Stimulated activated CD8-positive, alpha-beta memory T cell treated with anti-CD3 and anti-CD28 coated beads, Interleukin-7, amount 100 ng/mL, for 1 hour (primary cell): ENCODE measurements at places on chromosomes 11 and 22.
A peak's percentile ranks its signal among the peaks of the same experiment; 100 is the strongest.

DNA sequence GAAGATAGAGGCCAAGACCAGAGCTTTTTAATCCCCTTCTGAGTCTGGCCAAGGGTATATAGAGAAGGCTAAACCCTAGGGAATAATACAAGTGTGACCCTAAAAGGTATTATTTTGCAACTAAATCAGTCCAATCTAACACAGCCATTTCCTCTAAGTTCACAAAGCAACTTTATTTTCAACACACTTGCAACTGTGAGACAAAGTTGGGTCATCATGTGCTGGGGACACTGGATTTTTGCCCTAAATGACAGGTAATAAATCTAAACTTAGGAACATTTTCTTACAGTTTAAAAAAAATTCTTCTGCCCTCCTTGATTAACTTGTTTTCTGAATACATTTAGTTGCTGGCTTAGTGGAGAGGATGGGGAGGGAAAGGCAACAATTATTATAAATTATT lies 78.3 kb downstream of the DDIAS start:
- DNase-seq: no peak

DNA sequence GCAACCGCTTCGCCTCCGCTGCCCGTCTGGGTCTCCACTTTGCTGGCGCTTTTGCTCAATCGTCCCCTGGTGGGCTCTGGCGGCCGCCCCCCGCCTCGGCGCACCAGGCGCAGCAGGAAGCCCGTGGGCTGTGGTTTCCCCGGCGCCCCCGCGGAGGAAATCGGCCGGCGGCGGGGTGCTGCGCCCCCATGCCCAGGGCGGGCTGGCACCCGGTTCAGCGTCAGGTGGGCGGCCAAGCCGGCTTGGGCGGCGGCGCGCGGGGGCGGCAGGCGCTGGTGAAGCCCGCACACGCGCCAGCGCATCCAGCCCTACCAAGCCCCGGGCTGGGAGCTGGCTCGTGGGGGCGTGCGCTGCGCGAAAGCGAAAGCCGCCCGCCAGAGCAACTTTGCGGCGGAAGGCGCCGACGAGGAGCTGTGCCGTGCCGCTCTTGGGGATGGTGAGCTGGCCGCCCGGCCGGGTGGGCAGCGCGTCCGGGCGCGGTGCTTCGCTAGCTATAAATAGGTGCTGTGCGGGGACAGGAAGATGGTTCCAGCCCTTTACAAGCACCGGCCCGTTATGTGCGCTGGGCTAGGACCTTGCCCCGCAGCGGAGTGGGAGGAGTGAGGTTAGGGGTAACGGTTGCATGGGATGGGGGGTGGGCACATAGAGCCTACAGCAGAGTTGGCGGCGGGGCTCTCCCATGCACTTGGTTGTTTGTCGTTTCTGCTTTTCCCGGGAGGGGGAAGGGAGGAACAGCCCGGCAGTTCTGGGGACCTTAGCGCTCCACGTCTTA lies 25.0 kb upstream of the SUSD2 start:
- peak; percentile 41 for DNase-seq

DNA sequence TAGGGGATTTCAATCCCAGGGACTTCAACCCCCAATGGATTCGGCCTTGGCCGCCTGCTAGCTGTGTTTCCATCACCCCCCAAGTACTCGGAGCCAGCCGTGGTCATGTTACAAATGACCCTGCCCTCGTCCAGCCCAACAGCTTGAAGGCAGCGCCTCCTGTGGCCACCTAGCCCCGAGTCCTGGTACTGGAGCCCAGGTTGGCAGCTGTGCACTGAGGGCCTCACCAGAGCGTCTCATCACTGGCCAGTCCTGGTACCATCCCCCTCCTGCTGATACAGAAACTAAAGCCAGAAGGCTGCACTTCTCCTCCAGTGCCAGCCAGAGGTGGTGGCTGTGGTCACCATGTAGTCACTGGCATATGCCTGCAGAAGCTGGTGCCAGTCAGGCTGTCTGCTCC lies 44.9 kb upstream of the FADD start:
- no peak for DNase-seq

GRCh38 chr11:86418917-86419316 lies 44.2 kb downstream of the CCDC81 start:
- DNase-seq: no peak

DNA sequence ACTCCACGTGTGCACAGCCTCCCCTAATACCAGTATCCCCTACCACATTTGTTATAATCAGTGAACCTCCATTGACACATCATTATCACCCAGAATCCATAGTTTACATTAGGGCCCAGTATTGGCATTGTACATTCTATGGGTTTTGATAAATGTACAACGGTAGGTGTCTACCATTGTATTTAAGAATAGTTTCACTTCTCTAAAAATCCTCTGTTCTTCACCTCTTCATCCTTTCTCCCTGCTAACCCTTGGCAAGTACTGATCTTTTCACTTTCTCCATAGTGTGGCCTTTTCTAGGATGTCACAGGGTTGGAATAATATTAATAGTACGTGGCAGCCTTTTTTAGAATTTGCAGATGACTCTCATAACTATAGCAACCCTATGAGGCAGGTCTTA lies 353.8 kb downstream of the DDX10 start:
- no peak for DNase-seq

DNA sequence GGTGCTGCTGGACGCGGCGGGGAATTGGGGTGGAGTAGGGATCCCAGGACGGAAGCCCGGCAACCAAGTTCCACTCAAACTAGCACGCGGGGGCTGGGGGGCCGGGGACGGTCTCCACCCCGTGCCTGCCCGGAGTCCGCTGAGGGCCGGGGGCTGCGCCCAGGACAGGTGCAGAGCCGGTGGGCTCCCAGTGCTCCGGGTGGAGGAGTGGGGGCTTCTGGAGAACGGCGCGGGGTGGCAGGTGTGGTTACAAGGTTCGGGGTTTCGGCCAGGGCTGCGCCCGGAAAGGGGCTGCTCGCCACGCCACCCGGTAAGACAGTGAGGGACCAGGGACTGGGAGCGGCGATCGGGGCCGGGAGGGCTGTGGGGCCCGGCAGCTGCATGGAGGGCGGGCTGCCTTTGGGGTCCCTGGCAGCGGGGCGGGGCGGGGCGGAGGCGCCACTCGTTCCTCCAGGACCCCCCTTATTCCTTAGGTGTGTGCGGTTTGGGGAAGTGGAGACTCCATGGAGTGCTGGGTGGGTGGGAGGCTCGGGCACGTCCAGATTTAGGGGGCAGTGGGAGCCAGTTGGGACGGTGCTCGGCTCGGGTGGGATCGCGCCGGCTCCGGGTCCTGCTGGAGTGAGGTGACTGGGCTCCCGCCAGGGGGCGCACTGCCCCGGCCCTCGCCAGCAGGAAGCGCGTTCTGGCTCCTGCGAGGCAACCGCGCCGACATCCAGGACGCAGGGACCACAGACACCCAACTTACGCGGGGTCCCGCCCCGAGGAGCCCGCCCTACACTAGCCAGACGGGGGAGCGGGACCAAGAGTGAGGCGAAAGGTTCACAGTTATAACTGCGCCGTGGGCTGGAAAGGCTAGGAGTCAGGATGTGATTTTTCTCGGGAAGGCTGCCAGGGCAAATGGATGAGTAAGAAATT lies 868 bp downstream of the TSPAN18 start:
- DNase-seq: peak; percentile 36

GRCh38 chr22:42931421-42932196 lies 74.5 kb upstream of the ARFGAP3 start:
- DNase-seq: no peak

- no peak for DNase-seq
These were observed 85.1 kb upstream of the BLID start for GRCh38 chr11:122201106-122201505.

- DNase-seq: no peak
These were observed 3.5 kb downstream of the CLDN5 start for GRCh38 chr22:19520566-19521305.

GRCh38 chr11:74023276-74023675 lies 14.4 kb upstream of the UCP3 start:
- no peak for DNase-seq

- no peak for DNase-seq
These were observed 18.8 kb upstream of the WDR74 start for GRCh38 chr11:62858201-62858600.

DNA sequence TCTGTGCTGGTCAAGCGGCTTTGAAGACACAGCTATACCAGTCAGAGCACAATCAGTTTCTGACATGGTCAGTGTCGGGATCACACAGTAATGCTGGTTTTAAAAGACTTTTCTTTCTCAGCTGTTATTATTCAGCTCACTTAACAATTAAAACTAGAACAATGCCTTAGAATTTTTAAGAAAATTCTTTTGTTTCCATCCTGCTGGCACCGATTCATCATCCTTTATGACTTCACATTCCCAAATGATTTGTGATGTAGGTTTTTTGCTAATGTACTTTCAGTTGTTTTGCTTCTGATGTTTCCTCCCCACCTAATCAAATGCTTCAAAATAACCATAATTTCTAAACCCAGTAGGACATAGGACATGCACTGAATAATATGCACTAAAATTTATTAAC lies 34.5 kb upstream of the OLFML1 start:
- no peak for DNase-seq

GRCh38 chr11:119975561-119976152 lies 162.3 kb downstream of the TRIM29 start:
- no peak for DNase-seq

DNA sequence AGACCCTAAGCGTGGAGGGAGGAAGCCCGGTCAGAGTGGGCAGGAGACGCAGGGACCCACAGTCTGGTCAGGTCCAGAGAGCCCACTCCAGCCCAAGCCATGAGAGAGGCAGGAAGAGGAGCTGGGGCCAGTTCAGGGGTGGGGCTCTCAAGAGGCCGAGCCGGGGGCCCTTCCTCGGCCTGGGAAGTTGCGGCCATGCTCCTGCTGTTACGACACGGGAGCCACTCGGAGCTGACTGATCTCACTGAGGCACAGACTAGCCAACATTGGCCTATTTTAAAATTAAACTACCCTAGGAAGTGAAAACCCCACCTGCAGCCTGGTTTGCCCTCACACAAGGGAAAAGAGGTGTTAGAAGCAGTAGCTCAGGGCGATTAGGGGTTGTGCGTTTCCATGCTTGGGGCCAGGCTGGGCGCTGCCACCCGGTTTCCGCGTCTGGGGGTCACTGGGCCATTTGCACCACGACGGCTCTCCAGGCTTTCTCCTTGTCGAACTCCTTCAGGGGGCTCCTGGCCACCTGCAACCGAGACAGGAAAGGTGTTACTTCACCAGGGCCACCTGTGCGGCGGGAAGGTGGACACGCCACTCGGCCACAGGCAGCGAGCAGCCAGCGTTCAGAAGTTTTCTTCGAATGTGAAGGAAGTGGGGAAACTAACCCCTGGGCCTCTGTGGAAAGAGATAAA lies 3.2 kb upstream of the TTLL8 start:
- DNase-seq: no peak

DNA sequence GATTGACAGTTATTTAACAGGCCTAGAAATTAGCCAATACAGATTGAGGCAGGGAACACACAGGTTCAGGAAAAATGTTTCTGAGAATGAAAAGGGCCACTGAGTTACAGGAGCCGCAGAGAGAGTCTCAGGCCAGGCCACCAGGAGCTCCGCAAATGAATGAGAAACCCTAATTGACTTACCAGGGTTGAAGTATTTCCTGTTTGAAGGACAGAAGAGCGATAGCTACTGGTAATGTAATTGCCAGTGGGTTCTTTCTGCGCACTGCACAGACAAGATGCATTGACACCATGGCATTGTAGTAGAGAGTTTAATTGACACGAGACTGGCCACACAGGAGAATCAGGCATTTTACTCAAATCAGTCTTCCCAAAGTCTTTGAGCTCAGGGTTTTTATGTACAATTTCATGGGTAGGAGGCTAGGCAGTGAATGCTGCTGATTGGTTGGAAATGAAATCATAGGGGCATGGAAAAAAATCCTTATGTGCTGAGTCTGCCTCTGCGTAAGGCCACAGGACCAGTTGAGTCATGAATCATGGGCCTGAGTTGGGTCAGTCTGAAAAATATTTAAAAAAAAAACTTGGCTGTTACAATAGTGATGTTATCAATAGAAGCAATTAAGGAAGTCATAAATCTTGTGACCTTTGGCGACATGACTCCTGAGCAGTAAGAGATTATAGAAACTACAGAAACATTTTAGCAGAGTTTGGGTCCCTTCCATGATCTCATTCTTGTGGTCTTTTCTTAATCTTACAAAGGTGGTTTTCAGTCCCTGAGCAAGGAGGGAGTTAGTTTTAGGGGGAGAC lies 203.8 kb downstream of the CASP12 start:
- DNase-seq: no peak

GRCh38 chr11:78386215-78386941 lies 31.2 kb downstream of the GAB2 start:
- DNase-seq: no peak

- no peak for DNase-seq
These were observed 92.6 kb downstream of the PKNOX2 start for GRCh38 chr11:125257190-125257579.

- DNase-seq: no peak
These were observed 46.2 kb downstream of the WT1 start for GRCh38 chr11:32388871-32389770.

GRCh38 chr11:130146796-130147195 lies 12.8 kb upstream of the ST14 start:
- no peak for DNase-seq

DNA sequence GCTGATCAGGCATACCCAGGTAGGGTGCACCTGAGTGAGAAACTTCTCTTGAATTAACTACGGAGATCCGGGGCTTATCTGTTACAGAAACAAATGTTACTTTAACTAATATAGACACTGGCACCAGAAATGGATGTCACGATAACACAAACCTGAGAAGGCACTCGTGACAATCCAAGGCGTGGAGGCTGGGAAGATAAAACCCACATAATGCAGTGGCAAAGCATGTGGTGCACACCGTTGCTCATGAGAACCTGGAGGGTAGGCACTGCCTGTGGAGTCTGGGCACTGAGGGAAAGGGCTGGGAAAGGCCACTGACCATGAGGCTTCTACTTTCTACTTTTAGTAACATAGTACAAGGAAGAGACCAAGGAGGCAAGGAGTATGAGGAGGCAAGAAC lies 22.6 kb downstream of the SLC22A12 start:
- DNase-seq: no peak

DNA sequence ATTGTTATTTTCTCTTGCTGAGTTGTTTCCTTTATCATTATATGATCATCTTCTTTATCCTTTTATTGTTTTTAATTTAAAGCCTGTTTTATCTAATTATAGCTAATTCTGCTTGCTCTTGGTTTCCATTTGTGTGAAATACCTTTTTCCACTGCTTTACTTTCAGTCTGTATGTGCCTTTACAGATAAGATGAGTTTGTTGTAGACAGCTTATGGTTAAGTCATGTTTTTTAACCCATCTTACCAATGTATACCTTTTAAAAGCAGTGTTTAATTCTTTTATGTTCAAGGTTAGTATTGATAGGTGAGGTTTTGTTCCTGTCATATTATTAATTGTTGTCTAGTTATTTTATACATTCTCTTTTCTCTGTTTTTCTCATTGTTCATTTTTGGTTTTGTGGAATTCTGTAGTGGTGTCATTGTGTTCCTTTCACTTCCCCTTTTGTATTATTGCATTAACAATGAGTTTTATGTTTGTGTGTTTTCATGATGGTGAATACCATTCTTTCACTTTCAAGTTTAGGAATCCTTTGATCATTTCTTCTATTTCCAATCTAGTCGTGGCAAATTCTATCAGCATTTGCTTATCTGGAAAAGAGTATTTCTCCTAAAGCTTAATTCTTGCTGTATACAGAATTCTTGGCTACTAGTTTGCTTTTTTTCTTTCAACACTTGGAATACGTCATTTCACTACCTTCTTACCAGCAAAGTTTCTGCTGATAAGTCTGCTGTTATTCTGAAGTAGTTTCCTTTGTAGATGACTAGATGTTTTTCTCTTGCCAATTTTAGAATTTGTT lies 21.8 kb downstream of the OR5AN1 start:
- no peak for DNase-seq

- no peak for DNase-seq
These were observed 72.7 kb downstream of the TRIM29 start for GRCh38 chr11:120065176-120065575.
